Heart left ventricle (tissue), 16 donors: ENCODE measurements at places on chromosomes 16 and 17. TPM values are rescaled to one million over a fixed set of nuclear protein-coding genes. Genes with fewer than 3 reads are reported as not detected.
A peak's percentile ranks its signal among the peaks of the same experiment; 100 is the strongest.

DNA sequence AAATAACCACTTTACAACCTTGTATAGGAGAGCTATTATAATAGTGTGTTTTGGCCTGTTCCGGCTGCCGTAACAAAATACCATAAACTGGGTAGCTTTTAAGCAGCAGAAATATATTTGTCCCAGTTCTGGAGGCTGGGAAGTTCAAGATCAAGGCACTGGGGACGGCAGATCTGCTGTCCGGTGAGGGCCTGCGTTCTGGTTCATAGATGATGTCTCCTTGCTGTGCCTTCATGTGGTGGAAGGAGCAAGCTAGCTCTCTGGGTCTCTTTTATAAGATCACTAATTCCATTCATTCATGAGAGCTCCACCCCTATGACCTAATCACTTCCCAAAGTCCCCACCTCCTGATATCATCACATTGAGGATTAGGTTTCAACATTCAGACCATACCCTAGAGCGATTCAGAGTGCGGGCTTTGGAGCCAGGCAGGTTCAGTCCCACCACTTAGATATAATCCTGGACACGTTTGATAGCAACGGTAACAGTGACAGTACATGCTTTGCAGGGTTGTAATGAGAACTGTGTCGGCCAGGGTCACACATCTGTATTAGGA, 76.2 kb upstream of the ZFHX3 start:
- no peaks in the 10 kb centered on the region for H3K36me3 ChIP-seq
- no peak overlapping the region for H3K27ac ChIP-seq
- no peaks in the 10 kb centered on the region for H3K4me1 ChIP-seq
- no peak overlapping the region for H3K4me3 ChIP-seq
- H3K27me3 ChIP-seq = no peaks in the 10 kb centered on the region

DNA sequence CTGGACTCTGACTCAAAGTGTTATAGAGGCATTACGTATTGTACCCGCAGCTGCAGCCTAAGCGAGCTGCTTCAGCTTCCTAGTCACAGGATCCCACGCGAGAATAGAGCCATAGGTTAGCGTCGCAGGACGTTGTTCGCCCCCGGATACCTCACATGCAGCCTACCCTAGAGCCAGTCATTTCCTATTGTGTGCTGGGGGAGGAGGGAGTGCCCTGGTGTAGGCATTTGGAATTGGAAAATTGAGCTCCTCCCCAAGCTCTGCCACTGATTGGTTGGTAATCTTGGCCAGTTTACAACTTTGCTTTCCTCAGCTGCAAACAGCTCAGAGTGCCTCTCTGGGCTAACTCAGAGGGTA, 530 bp downstream of the NAA60 start:
- DNase-seq = no peak
- H3K36me3 ChIP-seq = no peaks in the 10 kb centered on the region
- peak overlapping the region; percentile 77 for H3K27ac ChIP-seq
- H3K27me3 ChIP-seq = no peaks in the 10 kb centered on the region
- H3K4me3 ChIP-seq = peak overlapping the region; percentile 61
- peaks cover 25% of the 10 kb centered on the region for H3K4me1 ChIP-seq

DNA sequence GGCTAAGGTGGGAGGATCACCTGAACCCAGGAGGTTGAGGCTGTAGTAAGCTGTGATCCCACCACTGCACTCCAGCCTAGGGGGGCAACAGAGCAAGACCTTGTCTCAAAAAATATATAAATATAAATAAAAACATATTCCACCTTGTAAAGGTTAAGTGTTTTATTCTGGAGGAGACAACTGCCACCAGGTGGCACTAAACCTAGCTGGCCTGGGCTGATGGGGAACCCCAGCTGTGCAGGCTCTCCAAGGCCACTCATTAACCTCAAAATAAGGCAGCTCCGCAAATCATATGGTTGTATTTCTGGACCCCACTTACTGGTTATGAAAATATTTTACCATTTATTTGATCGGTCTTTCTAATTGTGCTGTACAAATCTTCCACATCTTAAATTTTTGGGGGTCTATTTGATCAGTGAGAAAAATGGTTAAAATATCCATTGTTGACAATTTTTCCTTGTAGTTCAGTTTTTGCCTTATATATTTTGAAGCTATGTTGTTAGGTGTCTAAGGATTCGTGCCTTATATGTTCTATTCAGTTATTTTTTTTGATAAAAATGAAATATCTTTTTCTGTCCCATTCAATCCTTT, 8.5 kb upstream of the ICAM2 start:
- H3K27me3 ChIP-seq = no peaks in the 10 kb centered on the region
- H3K36me3 ChIP-seq = no peaks in the 10 kb centered on the region
- H3K4me3 ChIP-seq = no peak overlapping the region

Gene OMG
- total RNA-seq = not detected

GRCh38 chr17:55444471-55445441, 23.1 kb upstream of the MMD start:
- no peak for DNase-seq
- no peaks in the 10 kb centered on the region for H3K27me3 ChIP-seq

- H3K4me3 ChIP-seq = no peak overlapping the region
- no peak for DNase-seq
- H3K27ac ChIP-seq = no peak overlapping the region
- H3K4me1 ChIP-seq = no peaks in the 10 kb centered on the region
- no peaks in the 10 kb centered on the region for H3K36me3 ChIP-seq
Observed at GRCh38 chr17:34781571-34782108, 179.6 kb downstream of the CCT6B start.

Gene PDIA2
- 8.8 TPM for total RNA-seq

DNA sequence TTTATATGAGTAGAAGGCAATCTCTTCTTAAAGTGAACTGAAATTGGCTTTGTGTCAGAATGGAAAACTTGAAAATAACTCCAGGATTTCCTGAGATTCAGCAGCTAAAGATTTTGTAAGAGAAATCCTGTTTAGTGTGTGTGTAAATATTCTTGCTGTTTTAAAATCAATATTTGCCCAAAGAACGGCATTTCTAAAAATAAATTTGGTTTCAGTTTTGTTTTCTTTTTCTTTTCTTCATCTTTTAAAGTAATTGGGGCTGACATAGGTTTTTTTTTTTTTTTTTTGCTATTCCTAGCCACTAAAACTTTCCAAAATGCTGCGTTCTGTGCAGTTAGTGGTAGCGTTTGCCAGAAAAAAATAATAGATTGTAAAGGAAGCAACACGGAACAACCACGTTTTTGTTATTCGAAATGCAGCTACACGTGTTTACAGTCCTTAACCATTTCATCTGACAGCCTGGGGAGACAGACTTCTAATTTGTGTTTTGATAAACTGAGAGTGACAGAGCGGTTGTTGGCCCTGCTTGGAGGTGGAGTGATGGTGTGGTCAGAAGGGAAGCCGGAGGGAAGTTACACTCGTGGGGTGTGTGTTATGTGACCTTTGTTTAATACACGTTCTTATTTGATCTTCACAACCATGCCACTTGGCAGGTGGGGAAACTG, 21.6 kb upstream of the SMPD3 start:
- no peaks in the 10 kb centered on the region for H3K27me3 ChIP-seq
- H3K4me1 ChIP-seq = peaks cover 29% of the 10 kb centered on the region
- peak overlapping the region; percentile 26 for H3K4me3 ChIP-seq
